ENCODE measurements at places on chromosomes 4 and X.
A peak's percentile ranks its signal among the peaks of the same experiment; 100 is the strongest.

DNA sequence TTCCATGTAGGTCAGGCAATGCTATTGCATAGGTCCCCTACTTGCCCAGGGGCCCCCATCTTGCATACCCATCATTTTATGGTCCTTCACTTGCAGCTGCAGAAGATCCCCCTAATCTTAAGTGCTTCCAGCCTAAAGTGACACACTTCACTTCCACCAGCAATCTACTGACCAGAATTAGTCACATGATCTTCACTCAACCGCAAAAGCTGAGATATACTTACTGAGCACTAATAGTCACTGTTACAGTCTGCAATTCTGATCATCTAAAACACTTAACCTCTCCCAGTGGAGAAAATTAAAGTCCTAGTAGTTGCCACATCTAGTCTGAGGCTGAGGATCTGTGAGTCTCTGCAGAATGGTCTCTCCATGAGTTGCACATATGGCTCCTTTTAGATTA lies 82.1 kb downstream of the AREG start:
- no peak for DNase-seq

- DNase-seq: no peak
Observed at GRCh38 chrX:124098089-124098488, 136.6 kb downstream of the STAG2 start.

DNA sequence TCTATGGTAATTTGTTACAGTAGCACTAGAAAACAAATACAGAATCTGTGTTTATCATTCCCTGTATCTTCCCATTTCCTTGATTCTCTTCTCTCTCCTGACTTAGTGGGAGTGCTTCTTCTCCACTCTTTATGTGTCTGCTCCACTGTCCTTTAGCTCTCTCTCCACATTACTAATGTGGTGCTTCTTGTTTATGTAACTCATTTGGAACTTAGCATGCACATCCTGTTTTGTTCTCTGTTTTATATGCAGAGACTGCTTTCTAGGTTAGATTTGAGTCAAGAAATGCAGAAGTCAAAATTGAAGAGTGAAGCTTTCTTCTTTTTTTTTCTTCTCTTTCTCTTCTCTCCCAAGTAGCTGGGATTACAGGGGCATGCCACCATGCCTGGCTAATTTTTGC lies 25.9 kb downstream of the ADH1A start:
- no peak for DNase-seq

DNA sequence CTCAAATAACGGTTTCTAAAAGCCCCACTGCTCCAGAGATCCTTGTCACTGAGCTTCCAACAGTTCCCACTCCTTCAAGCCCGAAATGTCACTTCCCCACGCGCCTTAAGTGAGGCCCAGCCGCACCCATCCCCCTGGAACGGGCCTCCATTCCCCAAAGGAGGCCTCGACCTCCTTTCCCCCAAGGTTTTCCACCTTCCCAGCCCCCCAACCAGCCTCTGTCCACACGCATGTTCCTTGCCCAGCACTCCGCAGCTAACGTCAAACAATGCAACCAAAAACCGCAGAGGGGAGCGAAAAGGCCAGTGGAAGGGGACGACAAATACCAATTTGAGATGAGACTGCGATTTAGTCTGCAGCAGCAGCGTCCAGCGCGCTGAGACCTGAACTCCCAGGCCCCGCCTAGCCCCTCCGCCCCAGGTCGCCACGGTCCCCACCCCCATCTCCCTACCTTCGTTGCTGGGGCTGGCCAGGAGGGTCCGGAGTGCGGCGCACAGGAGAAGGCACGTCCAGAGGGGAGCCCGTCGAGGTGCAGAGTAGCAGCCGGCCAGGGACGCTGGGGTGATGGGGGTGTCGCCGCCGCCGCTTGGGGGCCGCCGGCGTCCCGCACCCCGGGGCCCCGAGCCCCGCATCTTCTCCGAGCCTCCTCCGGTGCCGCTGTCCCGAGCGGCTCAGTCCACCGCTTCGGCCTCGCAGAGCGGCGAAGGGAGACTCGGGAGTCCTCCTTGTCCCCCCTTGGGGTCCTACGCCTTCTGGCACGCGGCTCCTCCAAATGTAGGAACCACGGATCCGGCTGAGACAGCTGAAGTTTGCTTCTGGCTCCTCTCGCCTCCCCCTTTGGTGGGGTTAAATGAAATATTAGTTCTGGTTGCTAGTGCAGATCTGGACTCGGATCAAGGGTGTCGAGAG lies 924 bp downstream of the EPHA5 start:
- no peak for DNase-seq

DNA sequence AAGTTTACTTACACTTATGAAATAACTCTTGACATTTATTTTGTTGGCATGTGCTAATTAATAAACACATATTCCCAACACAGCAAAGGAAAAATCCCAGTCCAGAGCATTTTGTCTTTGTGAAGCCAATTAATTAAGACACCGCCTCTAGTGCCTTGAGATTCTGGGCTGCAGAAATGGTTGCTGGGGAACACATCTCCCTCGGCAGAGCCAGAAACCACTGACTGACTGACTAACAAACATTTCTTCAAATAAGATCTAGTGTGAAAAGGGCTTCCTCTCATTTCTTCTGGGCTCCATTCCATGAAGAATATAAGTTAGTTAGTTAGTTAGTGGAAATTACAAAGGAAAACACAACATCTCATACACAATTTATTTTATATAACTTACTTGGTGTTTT lies 28.4 kb upstream of the NAP1L5 start:
- no peak for DNase-seq

- DNase-seq: no peak
Observed at GRCh38 chr4:151355155-151355554, 29.8 kb upstream of the SH3D19 start.

DNA sequence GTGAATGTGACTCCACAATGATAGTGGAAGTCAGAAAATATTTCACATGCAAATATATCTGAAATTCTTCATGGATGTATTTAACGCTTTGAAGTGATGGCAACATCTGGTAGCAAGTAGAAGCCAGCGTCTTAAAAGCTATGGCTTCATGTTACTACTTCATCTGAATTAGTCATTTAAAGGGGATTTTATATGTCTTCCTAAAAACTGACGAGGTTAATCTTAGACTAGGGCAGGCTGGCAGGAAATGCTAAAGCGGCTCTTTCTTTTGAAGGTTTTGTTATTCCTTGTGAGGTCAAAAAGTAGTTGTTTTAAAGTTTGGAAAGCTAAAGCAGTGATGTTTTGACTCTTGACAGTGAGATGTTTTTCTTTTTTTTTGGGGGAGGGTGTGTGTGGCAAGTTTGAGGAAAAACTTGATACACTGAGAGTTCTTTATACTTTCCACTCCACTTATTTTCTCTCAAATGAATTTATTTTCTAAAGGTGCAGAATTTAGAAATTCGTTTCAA lies 22.6 kb downstream of the PLS3 start:
- no peak for DNase-seq

- no peak for DNase-seq
Observed at GRCh38 chr4:122914292-122914904, 8.0 kb downstream of the NUDT6 start.

- DNase-seq: no peak
Observed at GRCh38 chr4:158965226-158965625, 137.7 kb upstream of the RAPGEF2 start.

- DNase-seq: no peak
Observed at GRCh38 chr4:880684-881405, 51.3 kb downstream of the GAK start.

GRCh38 chrX:112636951-112637581 lies 42.7 kb downstream of the LHFPL1 start:
- DNase-seq: no peak

DNA sequence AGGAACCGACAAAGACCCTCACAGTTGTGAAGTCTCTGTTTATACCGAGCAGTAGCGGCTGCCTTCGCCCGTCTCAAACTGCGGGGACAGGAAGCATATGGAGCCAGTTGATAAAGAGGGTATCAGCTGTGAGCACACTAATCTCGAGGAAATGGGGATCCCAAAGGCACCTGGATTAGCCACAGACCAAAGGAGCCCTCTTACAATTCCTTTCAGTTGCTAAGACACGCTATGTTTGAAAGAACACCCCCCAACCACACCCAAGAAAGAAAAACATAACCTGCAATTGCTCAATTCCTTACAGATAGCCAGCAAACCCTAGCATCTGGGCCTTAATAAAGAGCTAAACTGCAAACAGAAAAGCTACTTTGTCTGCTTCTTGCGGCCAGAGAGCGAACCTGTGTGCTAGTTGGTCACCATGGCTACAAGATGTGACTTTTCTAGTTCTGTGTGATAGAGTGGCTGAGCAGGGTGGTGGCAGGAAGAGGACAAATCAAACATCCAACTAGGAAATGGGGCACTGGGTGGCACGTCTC lies 23.3 kb upstream of the CHRNA9 start:
- DNase-seq: peak; percentile 49

GRCh38 chr4:158163941-158164767 lies 8.7 kb downstream of the GASK1B start:
- no peak for DNase-seq

DNA sequence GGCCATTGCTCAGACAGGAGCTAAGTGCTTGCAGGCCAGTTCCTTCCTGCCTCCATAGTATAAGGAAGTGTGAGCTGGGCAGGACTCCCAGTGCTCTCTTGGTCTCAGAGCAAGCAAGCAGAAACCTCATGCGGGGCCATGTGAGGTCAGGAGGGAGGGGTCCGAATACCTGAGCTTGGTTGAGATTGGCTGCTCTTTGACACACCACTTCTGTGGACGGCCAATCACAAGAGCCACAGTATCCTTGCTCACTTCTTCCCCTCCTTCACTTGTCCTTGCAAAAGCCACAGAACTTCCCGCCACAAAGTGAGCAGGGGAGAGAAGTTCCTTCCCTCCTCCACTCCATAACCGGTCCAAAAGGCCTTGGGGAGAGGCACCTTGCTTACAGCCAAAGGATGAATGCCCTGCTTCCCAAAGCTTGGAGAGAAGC lies 56.7 kb downstream of the PRPS1 start:
- DNase-seq: peak; percentile 62

DNA sequence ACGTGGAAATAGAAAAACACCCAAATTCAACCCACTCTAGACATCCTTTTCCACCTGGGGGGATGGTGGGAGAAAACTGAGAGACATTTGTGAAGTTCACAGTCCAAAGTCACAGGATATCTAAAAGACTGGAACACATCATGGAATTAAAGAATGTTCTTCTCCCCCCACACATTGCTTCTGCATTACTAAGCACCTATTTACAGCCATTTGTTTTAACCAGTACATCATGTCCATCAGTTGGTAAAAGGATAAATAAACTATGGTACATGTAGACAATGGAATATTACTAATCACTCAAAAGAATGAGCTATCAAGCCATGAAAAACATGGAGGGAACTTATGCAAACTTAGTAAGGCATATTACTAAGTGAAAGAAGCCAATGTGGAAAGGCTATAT lies 185.5 kb upstream of the ANXA10 start:
- DNase-seq: no peak

- no peak for DNase-seq
Observed at GRCh38 chr4:82886147-82886942, 4.6 kb downstream of the SEC31A start.

DNA sequence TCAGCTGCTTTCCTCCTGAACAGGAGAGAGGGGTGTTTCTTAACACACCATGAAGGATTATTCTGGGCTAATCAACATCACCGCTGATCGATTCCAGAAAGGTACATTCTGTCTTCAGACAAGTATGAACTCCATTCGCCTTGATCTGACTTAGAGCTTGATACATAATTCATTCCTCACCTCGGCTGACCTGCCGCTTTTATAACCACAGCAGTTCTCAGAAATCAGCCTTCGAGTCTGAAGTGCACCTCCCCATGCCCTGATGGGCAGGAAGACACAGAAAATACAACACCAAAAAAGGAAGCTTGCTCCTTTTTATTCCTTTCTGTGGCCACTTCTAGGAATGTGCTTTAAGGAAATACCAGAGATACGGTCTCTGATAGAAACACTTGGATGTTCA lies 85.7 kb downstream of the JAKMIP1 start:
- DNase-seq: no peak

GRCh38 chr4:189815404-189816192 lies 125.1 kb upstream of the FRG1 start:
- no peak for DNase-seq

DNA sequence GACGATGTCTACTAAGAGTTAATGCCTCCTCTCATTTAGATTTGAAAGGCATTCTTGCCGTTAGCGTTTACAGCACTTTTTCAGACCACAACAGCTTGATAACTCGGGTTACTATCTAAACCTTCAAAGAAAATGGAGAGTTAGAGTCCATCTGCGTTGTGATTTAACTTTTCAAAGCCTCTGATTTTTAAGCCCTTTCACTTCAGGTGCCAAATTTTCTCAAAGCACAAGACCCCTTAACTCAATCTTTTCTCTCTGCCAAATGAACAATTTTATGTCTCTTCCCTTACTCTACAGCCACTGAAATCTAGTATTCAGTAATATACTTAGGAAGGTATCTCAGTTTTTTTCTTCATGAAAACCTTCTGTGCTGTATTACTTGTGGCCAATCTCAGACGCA lies 310.5 kb downstream of the TENM3 start:
- no peak for DNase-seq

DNA sequence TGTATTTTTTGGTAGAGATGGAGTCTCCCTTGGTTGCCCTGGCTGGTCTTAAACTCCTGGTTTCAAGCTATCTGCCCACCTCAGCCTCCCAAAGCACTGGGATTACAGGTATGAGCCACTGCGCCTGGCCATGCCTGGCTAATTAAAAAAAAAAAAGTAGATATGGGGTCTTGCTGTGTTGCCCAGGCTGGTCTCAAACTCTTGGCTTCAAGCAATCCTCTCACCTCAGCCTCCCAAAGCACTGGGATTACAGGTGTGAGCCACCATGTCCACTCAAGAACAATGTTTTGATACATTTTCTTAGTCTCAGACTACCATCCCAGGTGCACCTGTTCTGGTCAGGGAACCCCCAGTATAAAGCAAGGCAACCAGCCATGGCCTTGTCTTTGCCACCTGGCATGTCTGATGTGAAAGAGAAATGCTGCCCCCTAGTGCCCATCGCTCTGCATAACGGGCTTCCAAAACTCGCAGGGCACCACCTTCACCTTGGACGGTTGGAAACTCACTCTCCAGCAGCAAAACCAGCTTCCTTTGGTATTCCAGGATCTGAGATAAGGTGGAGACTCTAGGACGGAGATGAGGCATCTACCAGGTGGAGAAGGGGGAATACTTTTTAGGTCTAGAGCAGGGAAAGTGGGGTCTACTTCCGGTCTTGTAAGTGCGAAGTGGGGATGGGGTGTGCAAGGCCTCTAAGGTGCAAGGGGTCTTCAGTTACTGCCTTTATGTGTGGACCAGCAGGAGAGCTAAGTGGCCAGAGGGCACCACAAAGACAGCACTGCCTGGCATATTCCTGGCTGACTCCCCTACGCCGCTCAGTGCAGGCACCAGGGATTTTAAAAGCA lies 47.7 kb upstream of the AFAP1 start:
- DNase-seq: peak; percentile 53

- no peak for DNase-seq
Observed at GRCh38 chr4:87975466-87975865, at the start of gene SPP1. TSS of gene SPP1 (plus strand) at chr4:87975714. CDS start at chr4:87976896, 1,182 bp downstream.

- no peak for DNase-seq
Observed at GRCh38 chr4:184143770-184144564, 73.7 kb downstream of the ENPP6 start.

- no peak for DNase-seq
Observed at GRCh38 chr4:57154191-57154590, 44.0 kb upstream of the IGFBP7 start.

GRCh38 chr4:5365071-5366008 lies 314.1 kb downstream of the STK32B start:
- no peak for DNase-seq
